Aorta (tissue), 5 donors: ENCODE measurements at places on chromosomes 11 and 22.

GRCh38 chr11:125163431-125164063, 1.0 kb upstream of the PKNOX2 start:
- peak; percentile 38 for DNase-seq

GRCh38 chr11:129453293-129453721, 77.7 kb downstream of the BARX2 start:
- DNase-seq, result no peak

DNA sequence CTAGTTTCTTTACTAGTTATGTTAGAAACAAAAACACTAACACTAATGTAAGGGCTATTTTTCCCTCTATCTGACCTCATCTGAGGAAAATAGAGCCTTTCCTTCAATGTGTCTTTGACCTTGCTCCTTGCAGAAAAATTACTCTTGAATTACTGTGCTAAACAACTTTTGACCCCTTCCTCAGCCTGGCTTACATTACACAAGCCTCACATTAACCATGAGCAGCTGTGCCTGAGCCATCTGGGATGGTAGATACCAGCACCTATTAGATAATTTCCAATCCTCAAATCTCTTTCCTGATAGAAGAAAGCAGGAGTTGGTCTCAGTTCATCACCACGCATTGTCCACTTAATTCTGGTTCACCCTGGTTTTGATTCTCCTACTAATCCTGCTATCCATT, 134.4 kb upstream of the NCAM1 start:
- DNase-seq, result no peak

DNA sequence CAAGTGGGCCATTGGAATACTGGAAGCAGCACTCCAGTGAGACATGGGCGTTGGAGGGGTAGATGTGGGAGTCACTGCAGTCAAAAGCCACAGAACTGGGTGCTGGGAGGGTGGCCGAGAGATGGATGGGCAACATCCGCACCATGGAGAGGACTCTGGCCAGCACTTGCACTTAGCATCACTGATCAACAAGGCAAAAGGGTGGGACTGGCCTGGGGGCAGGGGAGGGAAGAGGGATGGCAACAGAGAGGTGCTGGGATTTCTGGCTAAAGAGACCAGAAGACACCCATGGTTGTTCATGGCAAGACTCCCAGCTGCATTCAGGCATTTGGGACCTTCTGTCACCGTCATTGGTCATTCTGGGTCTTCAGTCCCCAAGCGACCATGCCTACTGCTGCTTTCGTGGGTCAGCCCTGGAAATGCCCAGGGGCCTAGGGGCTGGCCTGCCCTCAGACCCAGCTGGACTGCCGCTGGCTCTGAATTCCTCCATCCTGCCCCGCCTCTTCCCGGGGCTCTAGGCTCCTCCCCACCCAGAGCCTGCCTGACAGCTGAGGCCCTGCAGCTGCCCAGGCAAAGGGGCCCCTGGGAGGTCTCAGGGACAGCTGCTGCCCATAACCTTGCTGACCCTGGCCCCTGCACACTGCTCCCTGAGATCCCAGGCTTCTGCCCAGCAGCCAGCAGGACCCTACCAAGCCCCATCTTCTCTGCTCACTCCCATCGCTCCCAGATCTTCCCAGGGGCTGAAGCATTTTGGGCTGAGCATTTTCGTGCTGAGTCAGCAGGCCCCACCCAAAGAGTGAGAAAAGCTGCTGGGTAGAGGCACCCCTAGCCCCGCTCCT, 13.0 kb upstream of the CDC42EP2 start:
- no peak for DNase-seq

GRCh38 chr11:115226556-115226955, 277.7 kb downstream of the CADM1 start:
- no peak for DNase-seq

- no peak for DNase-seq
Measured at GRCh38 chr11:134277183-134278001, 1.2 kb downstream of the GLB1L3 start.

- DNase-seq, result no peak
Measured at GRCh38 chr22:47996446-47996857, 1234.0 kb downstream of the TBC1D22A start.

DNA sequence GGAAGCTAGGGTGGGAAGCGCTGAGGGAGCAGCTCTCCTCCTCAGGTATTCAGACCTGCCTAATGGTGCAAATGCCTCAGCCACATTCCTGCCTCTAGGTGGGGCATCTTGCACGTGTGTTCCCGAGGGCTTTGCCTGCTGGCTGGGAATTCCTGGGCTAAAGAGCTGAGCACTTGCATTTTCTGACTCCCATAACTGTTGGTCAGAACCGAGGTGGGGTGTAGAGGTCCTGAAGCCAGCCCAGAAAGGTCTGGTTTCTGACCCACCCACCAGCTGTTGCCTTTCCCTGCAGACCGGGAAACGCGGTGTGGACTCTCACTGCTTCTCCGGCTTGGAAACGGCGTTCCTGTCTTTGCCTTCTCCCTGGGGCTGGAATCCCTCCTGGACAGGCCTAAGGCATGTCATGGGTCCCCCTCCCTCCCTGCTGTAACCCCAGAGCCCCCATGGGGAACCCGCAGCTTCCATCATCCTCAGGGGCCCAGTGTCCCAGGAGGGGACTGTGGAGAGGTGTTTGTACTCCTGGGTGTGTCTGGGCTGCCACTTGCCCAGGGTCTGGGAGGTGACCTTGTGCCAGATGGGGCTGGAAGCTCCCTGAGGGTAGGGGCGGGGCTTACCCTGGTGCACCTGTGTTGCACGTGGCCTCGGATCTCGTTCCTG, 24.0 kb upstream of the SMIM38 start:
- peak; percentile 70 for DNase-seq

- no peak for DNase-seq
Measured at GRCh38 chr11:15268598-15268997, 153.9 kb downstream of the INSC start.

DNA sequence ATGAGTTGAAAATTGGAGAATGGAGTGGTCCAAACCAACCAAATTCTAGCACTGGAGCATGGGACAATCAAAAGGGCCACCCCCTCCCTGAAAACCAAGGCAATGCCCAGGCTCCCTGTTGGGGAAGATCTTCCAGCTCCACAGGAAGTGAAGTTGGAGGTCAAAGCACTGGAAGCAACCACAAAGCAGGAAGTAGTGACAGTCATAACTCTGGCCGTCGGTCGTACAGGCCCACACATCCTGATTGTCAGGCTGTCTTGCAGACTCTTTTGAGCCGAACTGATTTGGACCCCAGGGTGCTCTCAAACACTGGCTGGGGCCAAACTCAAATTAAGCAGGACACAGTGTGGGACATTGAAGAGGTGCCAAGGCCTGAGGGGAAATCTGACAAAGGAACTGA, 80.5 kb upstream of the ADSL start:
- no peak for DNase-seq

DNA sequence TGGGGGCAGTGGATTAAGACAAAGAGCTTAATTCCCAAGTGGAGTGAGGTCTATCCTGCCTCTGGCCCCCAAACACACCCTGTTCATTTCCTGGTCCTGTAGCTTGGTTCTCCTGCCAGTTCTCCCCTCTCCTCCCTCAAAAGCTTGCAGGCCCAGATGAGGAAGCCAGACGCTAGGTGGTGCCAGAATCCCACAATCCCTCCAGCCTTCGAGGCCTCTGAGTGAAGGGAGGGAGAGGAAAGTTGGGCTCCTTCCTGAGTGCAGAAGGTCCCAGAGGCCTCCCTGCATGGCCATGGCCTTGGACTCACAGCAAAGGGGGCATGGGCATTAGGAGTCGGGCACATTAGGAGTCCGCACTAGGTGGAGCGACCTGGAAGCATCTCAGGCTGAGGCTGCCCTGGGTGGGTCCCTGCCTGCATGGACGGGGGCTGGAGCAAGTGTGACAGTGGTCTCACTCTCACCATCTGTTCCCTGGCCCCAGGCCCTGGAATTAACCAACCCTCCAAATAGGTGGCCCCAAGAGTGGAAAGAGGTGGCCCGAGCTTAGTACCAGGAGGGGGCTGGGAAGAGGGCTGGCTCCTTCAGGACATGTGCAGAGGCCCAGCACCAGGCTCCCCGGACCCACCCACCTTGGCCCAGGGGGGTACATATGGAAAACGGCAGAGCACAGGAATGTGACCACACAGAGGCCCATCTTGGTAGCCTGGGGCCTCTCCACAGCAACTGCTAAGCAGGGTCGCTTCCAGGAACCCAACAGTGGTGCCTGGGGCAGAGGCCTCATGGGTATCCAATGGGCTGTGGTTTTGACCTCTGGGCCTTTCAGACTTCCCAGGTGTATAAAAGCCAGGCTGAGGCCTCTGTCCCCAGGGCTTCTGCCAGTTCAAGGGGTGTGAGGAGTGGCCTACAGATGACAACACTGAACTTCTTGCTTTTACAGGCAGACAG, 5.2 kb downstream of the FXYD2 start:
- peak; percentile 76 for DNase-seq

DNA sequence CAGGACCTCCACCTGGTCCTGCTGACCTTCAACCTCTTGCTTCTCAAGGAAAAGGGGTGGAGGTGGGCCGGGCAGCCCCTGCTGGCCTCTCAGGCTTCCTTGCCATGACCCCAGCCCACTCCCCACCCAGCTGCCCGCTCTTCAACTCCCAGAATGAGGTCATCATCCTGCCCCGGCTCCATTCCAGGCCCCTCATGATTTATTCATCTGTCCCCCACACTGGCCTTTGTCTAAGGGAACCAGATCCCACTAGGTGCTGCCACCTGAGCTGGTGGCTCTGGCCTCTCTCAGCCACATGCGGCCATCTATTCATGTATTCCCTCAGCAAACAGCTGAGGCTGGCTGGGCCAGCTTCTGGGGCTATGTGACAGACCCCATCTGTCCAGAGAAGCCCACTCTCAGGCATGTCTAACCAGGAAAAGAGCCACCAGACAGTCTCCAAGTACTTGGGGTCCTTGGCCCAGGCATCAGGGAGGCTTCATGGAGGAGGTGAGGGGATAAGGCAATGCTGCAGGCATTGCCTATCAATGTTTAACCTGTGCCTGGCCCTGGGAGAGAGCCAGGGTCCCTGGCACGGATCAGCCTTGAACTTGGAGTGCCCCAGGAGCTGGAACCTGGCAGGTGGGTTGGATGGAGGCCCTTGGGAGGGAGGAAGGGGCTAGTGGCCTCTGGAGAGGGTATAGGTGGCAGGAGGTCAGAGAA, 2.2 kb upstream of the CABP2 start:
- DNase-seq, result no peak

GRCh38 chr11:11217289-11217928, 135.6 kb downstream of the CSNK2A3 start:
- no peak for DNase-seq

- DNase-seq, result no peak
Measured at GRCh38 chr11:5955586-5955985, 12.7 kb downstream of the OR56A5 start.

GRCh38 chr11:19101796-19102520, 15.0 kb upstream of the ZDHHC13 start:
- no peak for DNase-seq

DNA sequence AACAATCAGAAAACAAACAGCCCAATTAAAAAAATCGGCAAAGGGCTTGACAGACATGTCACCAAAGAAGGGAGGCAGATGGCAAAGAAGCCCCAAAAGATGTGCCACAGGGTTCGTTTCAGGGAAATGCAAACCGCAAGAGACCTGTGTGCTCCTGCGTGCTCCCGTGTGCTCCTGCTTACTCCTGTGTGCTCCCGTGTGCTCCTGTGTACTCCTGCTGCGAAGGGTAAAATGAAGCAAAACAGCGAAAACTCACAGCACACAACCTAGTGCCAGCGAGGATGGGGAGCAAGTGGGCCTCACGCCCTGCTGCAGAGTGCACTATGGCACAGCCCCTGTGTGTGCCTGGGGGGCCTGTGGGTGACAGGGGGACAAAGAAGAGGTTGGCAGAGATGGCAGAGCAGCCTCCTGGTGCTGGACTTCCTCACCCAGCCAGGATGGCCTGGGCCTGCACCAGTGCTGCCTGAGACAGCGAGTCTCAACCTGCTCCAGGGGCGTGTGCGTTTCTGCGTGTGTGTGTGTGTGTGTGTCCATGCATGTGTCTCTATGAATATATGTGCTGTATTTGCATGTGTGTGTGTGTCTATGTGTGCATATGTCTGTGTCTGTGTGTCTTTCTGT, 14.0 kb downstream of the ASCL2 start:
- DNase-seq, result peak; percentile 57

DNA sequence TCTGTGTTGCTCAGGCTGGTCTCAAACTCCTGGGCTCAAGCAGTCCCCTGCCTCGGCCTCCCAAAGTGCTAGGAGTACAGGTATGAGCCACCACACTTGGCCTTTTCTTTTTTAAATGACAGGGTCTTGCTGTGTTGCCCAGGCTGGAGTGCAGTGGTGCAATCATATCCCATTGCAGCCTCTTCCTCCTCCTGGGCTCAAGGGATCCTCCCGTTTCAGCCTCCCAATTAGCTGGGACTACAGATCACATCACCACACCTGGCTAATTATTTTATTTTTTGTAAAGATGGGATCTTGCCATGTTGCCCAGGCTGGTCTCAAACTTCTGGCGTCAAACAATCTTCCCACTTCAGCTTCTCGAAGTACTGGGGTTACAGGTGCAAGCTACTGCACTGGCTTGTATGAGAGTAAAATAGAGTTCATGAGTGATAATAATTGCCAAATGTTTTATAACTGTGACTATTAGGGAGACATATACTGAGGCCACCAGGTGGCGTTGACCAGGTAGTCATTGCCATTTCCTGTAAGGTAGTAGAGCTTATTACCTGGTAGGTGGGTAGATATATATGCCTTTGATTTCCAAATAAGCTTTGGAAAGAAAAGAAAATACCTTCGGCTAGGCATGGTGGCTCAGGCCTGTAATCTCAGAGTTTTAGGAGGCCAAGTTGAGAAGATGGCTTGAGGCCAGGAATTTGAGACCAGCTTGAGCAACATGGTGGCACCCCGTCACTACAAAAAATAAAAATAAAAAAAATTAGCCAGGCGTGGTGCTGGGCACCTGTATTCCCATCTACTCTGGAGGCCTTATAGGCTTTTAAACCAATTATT, 5.4 kb downstream of the FDX1 start:
- no peak for DNase-seq

DNA sequence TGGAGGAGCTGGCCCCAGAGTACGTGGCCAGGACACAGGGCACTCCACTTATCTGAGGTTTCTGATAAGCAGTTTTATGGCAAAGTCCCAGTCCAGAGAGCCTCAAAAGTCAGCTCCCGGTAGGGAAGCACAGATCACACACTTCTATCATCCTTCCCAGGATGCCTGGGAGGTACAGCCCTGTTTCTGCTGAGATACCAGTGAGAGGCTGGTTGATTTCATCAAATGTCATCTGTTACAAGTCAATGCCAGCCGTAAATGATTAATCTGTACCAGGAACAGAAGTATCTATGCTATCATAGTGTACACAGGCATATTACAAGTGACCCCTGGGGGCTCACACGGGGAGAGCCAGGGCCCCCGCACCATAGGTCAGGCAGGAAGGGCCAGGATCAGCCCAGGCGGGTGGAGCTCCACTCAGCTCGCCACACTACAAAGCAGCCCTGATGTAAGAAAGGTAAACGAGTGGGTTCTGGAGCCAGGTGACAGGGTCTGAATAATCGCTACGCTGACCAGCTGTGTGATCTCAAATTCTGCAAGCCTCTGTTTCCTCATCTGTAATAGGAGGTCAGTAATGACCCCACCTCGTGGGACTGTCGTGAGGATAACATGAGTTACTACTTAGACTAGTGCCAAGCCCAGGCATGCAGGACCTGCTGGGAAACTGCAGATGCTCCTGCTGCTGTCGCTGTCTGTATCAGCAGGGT, 17.6 kb downstream of the PLA2G6 start:
- DNase-seq, result no peak
